Activated CD4-positive, alpha-beta T cell treated with anti-CD3 and anti-CD28 coated beads, Interleukin-2, amount 50 U/mL, for 48 hours (primary cell): ENCODE measurements at places on chromosomes 4 and X.

- no peak for DNase-seq
Observed at GRCh38 chr4:110139815-110140214, 58.6 kb downstream of the ELOVL6 start.

DNA sequence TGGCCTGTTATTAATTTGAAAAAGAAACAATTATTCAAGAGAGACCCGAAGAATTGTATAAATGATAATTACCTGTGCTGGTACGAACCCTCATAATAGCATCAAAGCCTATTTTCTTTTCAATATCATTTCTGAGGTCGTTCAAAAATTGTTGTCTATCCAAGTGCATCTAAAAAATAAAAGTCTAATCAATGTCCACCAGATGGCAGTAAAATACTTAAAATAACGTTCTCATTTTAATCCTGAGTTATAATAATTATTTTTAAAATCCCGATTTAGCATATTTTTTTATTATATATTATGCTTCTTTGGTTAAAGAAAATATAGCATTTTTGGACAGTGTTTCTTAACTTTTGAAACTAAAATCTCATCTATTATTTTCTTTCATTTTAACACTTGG, 55.7 kb downstream of the METTL14 start:
- no peak for DNase-seq

DNA sequence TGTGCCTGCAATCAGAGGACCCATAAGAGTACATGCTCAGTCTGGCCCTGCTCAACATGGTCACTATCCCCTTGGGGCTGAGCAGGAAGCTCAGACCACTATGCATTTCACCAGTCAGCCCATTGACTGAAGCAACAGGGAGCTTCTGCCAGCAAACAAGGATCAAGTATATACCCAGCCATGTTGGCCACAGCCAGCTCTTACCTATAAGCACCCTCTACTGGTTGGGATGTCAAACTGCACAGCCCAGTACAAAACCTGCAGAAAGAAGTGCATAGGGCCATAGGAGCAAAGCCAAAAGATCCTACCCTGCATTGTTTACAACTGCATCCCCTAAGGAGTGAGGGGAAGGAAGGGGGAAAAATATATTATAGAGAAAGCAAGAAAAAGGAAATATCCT, 214.4 kb upstream of the CPEB2 start:
- DNase-seq: no peak

GRCh38 chr4:38703635-38704034, 39.6 kb downstream of the KLF3 start:
- DNase-seq: no peak
